ENCODE measurements at places on chromosomes 6 and 20.

- DNase-seq, result no peak
These were observed 291.2 kb downstream of the CBLN4 start for GRCh38 chr20:55714082-55714481.

DNA sequence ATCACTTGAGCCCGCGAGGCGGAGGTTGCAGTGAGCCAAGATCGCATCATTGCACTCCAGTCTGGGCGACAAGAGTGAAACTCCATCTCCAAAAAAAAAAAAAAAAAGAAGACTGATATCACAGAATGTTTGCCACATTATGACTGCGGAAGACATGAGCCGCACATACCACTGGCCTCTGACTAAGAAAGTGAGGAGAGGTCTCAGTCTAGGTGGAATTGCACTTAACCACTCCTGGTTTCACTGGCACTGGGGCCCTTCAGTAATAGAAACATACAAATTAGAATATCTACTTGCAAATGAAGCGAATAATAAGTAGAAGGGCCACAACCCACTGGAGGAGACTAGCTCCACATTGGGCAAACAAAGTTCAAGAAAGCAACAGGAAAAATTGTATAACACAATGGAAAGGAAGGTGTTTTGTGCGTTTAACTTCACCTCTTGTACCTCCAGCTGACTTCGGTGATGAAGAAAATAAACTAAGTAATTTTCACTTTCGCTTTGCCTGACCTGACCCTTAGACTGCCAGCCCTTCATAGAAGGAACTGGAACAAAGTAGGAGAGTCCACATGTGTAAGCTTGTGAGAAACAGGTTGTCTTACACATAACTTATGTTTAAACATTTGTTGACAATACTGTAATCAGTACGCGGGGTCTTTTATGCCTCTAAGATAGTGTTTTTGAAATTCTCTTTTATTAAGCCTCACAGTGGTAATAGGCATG lies 147.5 kb upstream of the TSHZ2 start:
- no peak for DNase-seq

- DNase-seq, result no peak
These were observed 37.7 kb upstream of the ARHGAP18 start for GRCh38 chr6:129747588-129748112.

DNA sequence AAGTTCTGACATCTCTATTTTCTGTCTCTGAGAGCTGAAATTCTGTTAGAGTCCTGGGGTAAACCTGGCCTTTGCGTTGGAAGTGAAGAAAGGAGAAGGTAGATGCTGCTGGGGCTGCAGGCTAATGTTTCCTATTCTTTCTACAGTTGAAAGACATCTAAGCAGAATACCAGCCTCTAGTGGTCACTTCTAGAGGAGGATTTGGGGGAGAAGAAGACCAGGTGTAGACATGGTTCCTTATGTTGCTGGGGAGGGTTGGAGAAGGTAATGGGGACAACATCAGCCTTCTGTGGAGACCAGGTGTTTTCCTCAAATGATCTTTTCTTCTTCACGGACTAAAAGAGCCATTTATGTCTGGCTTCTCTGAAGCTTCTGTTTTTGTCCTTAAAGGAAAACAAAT lies 62.6 kb downstream of the BTBD3 start:
- no peak for DNase-seq

DNA sequence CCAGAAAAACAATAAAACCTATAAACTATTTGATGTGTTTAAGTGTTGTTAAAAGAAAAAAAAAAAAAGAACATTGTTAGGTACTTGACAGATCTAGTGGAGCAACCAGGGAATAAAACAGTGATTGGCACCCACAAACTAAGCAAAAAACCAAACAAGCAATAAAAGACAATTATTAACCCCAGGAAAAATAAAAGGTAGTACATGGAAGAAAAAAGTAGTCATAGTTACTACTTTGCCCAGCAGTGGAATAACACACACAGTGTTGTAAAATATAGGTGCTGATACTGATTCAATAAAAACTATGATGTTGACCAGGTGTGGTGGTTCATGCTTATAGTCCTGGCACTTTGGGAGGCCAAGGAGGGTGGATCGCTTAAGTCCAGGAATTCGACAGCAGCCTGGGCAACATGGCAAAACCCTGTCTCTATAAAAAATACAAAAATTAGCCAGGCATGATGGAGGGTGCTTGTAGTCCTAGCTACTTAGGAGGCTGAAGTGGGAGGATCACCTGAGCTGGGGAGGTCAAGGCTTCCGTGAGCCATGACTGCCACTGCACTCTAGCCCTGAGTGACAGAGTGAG lies 43.9 kb downstream of the PIGU start:
- DNase-seq, result no peak

DNA sequence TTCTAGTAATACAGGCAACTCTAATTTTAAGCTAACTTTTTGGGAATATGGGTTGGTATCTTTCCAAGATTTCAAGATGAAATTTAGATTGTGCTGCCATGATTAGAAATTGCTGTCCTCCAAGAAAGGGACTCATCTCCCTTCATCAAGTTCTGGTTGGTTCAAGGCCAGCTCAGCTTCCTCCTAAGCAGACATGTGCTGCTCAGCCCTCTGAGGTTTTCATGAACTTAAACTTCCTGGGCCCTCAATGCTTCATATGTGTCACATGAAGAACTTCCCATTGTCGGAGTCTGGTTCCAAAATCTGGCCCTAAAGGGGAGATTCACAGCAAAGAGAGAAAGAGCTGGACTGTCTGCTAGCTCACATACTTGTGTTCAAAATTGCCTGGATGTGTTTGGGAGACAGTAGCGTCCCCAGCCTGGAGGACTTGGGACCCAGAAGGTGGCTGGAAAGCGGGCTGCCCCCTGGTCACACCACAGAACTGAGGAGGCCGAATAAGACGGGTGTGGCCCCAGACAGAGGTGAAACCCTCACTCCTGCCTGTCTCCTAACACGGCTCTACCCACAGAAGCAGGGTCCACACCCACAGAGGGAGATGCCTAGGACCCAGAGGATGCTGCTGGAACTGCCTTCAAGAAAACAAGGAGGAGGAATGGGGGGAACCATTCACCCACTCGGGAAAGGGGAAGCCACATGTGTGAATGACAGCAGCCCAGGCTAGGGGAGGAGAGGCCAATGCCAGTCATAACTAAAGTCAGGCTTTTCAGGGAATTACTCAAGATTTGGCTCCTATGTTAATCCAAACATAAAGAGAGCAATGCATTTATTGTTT lies 54.3 kb upstream of the GPR31 start:
- no peak for DNase-seq

All from hematopoietic multipotent progenitor cell treated with erythropoietin and hydrocortisone succinate and interleukin-3 and kit ligand, for 4 days (in vitro differentiated cells).